RWPE2 (cell line): ENCODE measurements at places on chromosomes 11 and 22.
A peak's percentile ranks its signal among the peaks of the same experiment; 100 is the strongest.

DNA sequence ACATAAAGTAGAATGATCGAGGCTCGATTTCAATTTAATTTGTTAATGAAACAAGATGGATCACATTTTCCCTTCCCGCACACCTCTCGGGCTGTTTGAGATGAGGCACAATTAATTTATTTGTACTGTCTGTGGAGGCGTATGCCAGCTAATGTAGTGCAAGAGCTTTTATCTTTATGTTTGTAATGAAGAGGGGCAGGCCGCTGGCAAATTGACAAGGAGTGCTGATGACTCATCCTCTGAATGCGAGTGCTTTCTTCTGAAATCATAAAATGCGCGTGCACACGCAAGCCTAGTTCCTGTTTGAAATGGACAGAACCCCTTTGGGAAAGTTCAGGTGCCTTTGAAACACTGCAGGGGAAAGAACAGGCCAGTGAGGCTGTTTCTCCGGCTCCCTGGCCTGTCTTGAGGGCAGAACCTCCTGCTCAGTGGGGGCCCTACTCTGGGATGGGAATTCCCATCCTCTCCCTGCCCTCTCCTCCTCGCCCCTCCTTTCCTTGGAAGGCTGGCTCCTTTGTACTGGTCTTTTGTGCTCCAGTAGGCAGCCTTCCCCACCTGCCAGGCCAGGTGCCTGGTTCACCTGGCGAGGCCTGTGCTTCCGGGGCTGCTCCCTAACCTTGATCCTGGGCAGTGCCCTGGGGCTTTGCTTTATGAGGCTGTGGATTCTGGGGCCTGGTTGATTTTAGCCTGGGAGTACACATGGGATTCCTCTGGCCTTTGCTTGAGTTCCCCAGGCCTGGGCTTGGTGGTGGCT lies 50.3 kb downstream of the TEAD1 start:
- no peaks in the 10 kb centered on the region for H3K27me3 ChIP-seq
- DNase-seq: peak; percentile 85
- no peaks in the 10 kb centered on the region for H3K36me3 ChIP-seq
- peaks cover 46% of the 10 kb centered on the region for H3K4me1 ChIP-seq
- H3K4me3 ChIP-seq: no peak overlapping the region

GRCh38 chr11:27350511-27350910 lies 12.5 kb downstream of the CCDC34 start:
- H3K27ac ChIP-seq: no peak overlapping the region
- H3K4me3 ChIP-seq: no peak overlapping the region
- no peak for DNase-seq
- peaks cover 4% of the 10 kb centered on the region for H3K4me1 ChIP-seq
- peaks cover 8% of the 10 kb centered on the region; the same call in 1 of the 2 replicates for H3K36me3 ChIP-seq
- H3K27me3 ChIP-seq: no peaks in the 10 kb centered on the region

GRCh38 chr11:44445500-44446365 lies 119.7 kb upstream of the CD82 start:
- H3K27me3 ChIP-seq: no peaks in the 10 kb centered on the region
- DNase-seq: no peak
- no peak overlapping the region for H3K4me3 ChIP-seq
- no peak overlapping the region for H3K27ac ChIP-seq

GRCh38 chr11:13339195-13340153 lies 61.9 kb downstream of the BMAL1 start:
- DNase-seq: no peak
- no peaks in the 10 kb centered on the region for H3K27me3 ChIP-seq
- peaks cover 45% of the 10 kb centered on the region for H3K4me1 ChIP-seq

GRCh38 chr22:34879001-34879400 lies 187.0 kb upstream of the ISX start:
- no peaks in the 10 kb centered on the region for H3K4me1 ChIP-seq
- H3K4me3 ChIP-seq: no peak overlapping the region
- H3K36me3 ChIP-seq: no peaks in the 10 kb centered on the region
- no peaks in the 10 kb centered on the region for H3K27me3 ChIP-seq
- H3K27ac ChIP-seq: no peak overlapping the region

- no peak for DNase-seq
- H3K36me3 ChIP-seq: no peaks in the 10 kb centered on the region
- H3K4me1 ChIP-seq: no peaks in the 10 kb centered on the region
- no peak overlapping the region for H3K27ac ChIP-seq
- H3K27me3 ChIP-seq: no peaks in the 10 kb centered on the region
These were observed 74.3 kb downstream of the DHCR7 start for GRCh38 chr11:71373791-71374454.

DNA sequence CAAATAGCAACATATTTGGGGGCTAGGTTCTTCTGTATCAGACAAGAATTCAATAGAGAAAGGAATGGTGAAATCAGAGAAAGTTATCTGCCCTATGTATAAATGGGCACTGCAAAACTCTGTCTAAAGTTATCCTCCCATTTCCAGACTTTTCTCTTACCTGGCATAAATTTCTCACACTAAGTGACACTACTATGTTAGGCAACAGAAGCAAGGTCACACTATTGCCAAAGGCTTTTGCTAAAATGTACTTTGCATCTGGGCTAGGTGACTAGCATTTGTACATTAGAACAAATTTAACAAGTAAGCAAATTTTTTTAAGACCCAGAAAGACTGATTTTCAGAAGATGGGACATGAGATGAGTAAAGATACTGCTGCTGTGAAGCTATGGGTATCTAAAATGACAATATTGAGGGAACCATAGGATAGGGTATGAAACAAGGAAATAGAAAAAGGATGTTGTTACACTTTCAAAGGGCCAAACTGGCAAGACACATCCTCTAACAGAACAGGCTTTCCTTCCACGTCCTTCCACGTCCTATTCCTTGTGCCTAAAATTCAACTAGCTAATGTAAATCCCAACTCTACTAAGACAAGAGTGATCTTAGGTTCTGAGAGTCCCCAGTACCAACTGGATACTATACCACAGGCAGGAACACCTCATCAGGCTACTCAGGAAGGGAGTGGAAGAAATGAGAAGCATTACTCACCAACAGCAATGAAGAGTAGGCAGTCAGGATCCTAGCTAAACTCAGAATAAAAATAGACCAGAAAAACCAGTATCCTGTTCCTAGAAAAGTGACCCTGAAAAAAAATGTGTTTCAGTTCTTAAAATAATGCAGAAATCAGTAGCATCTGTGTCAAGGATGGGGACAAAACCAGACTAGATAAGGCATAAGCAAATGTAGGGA lies 22.6 kb downstream of the GDPD4 start:
- DNase-seq: no peak
- no peaks in the 10 kb centered on the region for H3K27me3 ChIP-seq
- peaks cover 6% of the 10 kb centered on the region for H3K4me1 ChIP-seq
- no peak overlapping the region for H3K4me3 ChIP-seq
- H3K36me3 ChIP-seq: no peaks in the 10 kb centered on the region

DNA sequence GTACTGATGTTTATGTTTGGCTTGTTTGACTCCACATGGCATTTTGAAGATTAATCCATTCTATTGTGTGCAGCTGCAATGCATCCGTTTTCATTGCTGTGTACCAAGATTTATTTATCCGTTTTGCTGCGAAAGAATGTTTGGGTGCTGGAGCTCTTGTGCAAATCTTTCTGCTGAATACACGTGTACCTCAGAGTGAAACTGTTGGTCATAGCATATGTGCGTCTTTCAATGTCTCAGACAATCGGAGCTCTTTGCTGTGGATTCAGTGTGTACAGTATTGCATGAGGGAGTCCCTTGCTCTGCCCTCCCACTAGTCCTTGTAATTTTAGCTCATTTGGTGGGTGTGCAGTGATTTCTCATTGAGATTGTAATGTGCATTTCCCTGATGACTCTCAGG lies 545.4 kb downstream of the TBC1D22A start:
- H3K4me1 ChIP-seq: peaks cover 8% of the 10 kb centered on the region
- H3K27ac ChIP-seq: no peak overlapping the region
- no peaks in the 10 kb centered on the region for H3K27me3 ChIP-seq
- H3K36me3 ChIP-seq: no peaks in the 10 kb centered on the region

DNA sequence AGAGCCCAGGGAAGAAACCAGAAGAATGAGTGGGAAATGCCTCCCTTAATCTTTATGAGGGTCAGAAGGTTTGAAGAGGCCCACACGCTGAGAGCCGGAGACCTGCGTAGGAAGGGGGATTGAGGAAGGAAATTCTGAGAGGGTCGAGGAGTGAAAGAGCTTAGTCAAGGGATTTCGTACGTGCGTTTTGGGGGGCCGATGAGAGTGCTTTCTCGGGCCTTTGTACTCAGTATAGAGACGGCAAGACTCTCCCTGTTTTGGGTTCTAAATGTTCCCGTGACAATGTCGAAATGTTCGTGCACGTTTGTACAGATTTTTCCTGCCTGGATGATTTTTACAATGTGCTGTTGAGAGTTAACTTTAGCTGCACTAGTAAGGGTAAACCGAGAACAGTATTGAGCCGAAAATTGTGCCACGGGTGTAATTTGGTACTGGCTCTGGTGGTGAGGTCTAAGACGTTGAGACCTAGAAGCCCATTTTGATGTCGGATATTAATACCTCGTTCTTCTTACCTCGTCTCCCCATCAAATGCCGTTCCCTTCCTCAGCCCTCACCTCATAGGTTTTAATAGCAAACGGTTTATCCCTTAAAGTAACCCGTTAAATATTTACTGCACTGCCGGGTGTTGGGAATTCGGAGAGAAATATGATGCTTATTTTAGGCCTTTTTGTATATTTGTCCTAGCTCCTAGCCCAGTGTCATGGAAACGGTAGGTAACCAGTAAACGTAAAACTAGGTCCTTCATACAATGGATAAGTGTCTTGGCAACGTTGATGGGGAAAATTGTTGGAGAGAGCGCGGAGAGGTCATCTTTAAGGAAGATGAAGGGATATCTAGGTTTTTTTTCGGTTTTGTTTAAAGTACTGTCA lies 734 bp downstream of the C11orf58 start:
- no peaks in the 10 kb centered on the region for H3K27me3 ChIP-seq
- peaks cover 33% of the 10 kb centered on the region for H3K36me3 ChIP-seq
- H3K4me1 ChIP-seq: peaks cover 3% of the 10 kb centered on the region
- H3K4me3 ChIP-seq: peak overlapping the region; percentile 83

DNA sequence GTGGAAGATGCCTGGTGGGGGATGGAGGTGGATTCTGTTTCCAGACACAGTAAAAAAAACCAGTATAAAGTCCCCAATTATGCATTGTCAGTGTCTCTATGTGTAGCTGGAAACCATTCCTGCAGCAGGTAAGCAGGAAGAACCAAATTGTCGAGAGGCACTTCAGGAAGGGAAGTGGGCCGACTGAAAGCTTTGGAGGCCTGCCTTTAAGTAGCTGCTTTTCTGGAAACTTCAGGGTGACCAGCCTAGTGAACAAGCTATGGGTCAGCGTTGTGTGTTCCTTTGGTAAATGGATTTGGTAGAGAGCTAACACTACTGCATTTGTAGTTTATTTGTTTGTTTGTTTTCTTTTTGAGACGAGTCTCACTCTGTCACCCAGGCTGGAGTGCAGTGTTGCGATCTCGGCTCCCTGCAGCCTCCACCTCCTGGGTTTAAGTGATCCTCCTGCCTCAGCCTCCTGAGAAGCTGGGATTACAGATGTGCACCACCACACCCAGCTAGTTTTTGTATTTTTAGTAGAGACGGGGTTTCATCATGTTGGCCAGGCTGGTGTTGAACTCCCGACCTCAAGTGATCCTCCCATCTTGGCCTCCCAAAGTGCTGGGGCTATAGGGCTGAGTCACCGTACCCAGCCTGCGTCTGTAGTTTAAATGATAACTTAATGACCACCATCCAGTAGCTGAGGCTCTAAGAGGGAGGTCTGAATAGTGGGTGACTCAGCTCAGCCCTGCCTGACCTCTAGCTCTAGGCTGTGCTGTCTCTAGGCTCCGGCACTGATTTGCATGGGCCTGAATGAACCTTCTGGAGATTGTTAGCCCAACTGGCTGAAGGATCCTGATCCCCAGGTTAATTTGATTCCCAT lies 12.8 kb downstream of the PTPRJ start:
- no peaks in the 10 kb centered on the region for H3K27me3 ChIP-seq
- H3K4me3 ChIP-seq: no peak overlapping the region
- H3K27ac ChIP-seq: no peak overlapping the region
- no peak for DNase-seq
- peaks cover 7% of the 10 kb centered on the region for H3K4me1 ChIP-seq

DNA sequence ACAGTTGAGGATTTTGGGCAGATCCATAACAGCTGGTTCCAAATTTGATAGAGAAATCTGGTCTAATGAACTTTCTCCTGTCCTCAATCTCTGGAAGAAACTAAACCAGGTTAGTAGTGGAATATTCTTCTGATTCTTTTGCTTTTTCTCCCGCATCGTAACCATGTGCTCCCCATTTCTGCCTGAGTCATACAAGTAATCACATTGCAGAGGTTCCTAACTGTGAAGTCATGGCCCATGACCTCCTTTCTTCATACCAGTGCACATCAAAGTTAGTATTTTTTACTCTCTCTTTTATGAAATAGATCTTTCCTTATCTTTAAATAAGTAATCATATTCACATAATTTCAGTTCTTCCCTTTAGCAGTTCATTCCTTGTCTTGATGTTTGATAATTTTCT lies 249.0 kb downstream of the DYNC2H1 start:
- H3K4me3 ChIP-seq: no peak overlapping the region
- DNase-seq: no peak
- no peaks in the 10 kb centered on the region for H3K27me3 ChIP-seq
- H3K27ac ChIP-seq: no peak overlapping the region
- peaks cover 4% of the 10 kb centered on the region for H3K4me1 ChIP-seq

DNA sequence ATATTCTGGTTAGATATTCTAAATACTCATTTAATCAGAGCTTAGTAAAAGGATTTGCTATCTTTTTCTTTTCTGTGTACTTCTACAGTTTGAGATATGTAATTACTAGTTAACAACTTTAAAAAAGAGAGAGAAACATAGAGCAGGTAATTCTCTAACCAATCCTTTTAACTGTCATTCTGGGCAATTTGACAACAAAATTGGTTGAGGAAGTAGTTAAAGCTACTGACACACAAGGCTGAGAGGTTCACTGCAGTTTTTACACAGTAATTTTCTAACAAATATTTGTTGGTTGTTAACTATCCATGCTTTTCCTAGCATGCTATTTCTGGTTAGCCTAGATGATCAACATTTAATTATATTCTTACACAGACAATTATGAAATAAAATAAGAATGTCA lies 3.6 kb downstream of the SOX6 start:
- no peaks in the 10 kb centered on the region for H3K27me3 ChIP-seq
- DNase-seq: no peak
- H3K36me3 ChIP-seq: no peaks in the 10 kb centered on the region

- H3K27me3 ChIP-seq: no peaks in the 10 kb centered on the region
- peaks cover 4% of the 10 kb centered on the region for H3K4me1 ChIP-seq
- no peaks in the 10 kb centered on the region for H3K36me3 ChIP-seq
- H3K27ac ChIP-seq: peak overlapping the region; percentile 44
- DNase-seq: no peak
These were observed 236.7 kb downstream of the TTC28 start for GRCh38 chr22:28442711-28443525.

GRCh38 chr11:47551086-47551485 lies 1.8 kb downstream of the CELF1 start:
- peaks cover 41% of the 10 kb centered on the region for H3K36me3 ChIP-seq
- H3K27ac ChIP-seq: peak overlapping the region; percentile 82
- no peaks in the 10 kb centered on the region for H3K27me3 ChIP-seq
- peak overlapping the region; percentile 75 for H3K4me3 ChIP-seq
- peaks cover 30% of the 10 kb centered on the region for H3K4me1 ChIP-seq
- DNase-seq: no peak
